ENCODE measurements at places on chromosomes 6 and 20.

- DNase-seq = no peak
Measured at GRCh38 chr6:160036331-160036695, 67.4 kb downstream of the IGF2R start.

- no peak for DNase-seq
Measured at GRCh38 chr6:10413262-10413849, 1.5 kb downstream of the TFAP2A start.

DNA sequence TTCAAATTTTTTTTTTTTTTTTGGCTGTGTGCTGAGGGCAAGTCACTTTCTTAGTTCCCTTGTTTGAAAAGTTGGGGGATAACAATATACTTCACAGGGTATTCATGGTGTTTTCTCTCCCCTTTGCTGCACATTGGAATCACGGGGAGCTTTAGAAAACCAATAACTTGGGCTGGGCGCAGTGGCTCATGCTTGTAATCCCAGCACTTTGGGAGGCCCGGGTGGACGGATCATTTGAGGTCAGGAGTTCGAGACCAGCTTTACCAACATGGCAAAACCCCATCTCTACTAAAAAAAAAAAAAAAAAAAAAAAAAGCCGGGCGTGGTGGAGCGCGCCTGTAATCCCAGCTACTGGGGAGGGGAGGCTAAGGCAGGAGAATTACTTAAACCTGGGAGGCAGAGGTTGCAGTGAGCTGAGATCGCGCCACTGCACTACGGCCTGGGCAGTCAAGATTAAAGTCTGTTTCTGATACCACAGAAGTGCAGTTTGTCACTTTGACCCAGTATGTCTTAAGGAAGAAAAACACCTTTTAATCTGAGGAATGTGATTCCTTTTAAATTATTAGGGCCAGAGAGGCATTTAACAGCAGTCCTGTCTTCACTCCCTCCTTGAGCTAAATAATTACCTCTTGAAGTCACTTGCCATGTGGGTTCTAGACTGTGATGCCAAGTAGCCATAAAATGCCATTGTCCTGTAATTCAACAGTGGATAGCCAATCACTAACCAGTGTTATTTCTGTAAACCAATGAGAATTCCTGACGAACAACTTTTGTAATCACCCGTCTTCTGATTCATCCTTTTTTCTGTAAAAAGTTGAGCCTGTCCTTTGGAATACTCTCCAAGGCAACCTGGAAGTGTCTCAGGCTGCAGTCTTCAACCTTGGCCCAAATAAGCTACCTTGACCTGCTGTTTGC is 16.1 kb downstream of the SRSF3 start:
- DNase-seq = no peak

GRCh38 chr20:11128220-11128718 is 454.5 kb upstream of the JAG1 start:
- DNase-seq = no peak

GRCh38 chr6:44202332-44202971 is 14.3 kb upstream of the MYMX start:
- DNase-seq = no peak

DNA sequence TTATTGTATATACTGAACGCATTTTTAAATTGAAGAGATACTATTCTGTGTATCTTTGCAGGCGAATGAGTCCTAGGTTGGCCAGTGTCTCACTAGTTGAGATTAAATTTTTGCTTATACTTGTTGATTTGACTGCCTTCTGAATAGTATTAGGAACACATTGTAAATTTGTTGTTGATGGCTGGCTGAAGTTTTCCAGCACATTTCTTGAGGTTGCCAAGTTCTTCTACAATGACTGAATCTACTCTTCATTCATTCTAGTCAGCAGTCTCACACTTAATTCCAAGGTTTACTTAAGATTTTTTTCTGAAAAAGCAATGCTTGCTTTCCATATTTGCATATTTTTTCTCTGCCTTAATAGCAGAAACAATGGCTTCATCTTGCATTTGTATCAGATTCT is 151.7 kb downstream of the ZFAND3 start:
- DNase-seq = no peak

DNA sequence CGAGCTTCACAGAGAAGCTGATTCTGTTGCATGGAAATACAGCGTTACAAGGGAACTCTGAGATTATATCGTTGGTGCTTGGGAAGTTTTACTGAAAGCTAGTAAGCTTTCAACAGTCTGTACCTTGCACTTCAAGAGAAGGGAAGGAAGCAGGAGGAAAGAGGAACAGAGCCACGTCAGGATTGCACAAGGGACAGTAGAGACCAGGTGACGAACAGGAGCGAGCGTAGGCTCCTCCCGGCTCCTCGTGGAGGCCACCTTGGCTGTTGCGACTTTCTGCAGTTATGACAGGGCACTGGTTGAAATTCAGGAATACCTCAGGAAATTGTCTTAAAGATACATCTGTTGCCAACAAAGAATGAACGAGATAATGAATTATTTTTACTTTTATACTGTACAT is 18.8 kb downstream of the RTF2 start:
- no peak for DNase-seq

DNA sequence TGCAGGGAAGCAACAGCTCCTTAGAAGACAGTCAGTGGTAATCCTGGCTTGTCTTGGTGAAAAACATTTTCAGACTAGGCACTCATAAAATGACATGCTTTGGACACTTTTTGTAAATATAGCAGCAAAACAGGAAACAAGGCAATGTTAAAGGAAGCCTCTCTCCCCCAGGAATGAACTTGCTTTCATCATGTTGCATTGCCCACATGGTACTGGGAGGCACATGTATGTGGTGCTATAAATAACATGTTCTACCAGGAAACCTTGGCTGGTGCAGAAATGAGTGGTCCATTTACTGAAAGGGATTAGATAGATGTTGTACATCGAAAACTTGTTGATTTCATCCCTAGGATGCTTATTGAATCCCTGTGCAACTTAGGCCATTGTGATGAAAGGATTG is 121.4 kb upstream of the RREB1 start:
- no peak for DNase-seq

DNA sequence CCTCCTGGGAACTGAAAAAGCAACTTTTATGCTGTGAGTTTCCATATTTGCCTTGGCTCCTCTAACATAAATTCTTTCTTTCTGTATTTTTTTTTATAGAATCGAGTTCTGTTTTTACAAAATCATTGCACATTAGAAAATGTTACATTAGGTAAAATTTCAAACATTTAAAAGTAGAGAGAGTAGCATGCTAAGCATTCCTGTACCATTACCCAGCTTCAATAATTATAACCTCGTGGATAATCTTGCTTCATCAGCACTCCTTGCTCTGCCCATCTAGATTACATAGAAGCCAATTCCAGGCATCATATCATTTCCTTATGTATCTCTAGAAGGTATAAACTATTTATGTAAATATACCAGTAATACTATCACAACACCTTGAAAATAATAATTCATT is 15.4 kb upstream of the FBXO30 start:
- no peak for DNase-seq

DNA sequence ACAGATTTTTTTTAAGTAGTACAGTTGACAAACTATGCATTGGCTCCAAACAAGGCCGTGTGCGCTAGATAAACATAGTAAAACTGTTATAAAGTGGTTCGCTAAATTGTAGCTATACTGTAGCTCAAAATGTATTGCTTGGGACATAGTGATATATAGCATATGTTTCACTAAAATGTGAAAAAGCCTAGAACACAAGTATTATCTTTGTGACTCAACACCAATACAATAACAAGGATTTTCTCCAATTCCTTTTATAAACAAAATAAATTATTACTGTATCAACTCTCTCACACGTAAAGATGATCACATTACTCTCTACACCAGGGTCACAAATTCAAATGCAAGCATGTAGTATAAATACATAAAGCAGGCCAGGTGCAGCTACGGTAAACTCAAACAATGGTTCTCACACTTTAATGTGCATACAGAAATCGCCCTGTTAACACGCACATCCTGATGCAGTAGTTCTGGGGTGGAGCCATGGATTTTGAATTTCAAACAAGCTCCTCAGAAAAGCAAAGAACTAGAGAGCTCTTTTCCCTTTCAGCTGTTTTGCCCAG is 214.6 kb downstream of the GMDS start:
- DNase-seq = no peak

- DNase-seq = no peak
Measured at GRCh38 chr6:118588626-118589025, 40.5 kb downstream of the PLN start.

Data from stimulated activated CD8-positive, alpha-beta memory T cell treated with anti-CD3 and anti-CD28 coated beads, Interleukin-4, amount 100 ng/mL, for 1 hour (primary cell).